Suprapubic skin (tissue), 4 donors: ENCODE measurements at places on chromosomes 2 and 18.

DNA sequence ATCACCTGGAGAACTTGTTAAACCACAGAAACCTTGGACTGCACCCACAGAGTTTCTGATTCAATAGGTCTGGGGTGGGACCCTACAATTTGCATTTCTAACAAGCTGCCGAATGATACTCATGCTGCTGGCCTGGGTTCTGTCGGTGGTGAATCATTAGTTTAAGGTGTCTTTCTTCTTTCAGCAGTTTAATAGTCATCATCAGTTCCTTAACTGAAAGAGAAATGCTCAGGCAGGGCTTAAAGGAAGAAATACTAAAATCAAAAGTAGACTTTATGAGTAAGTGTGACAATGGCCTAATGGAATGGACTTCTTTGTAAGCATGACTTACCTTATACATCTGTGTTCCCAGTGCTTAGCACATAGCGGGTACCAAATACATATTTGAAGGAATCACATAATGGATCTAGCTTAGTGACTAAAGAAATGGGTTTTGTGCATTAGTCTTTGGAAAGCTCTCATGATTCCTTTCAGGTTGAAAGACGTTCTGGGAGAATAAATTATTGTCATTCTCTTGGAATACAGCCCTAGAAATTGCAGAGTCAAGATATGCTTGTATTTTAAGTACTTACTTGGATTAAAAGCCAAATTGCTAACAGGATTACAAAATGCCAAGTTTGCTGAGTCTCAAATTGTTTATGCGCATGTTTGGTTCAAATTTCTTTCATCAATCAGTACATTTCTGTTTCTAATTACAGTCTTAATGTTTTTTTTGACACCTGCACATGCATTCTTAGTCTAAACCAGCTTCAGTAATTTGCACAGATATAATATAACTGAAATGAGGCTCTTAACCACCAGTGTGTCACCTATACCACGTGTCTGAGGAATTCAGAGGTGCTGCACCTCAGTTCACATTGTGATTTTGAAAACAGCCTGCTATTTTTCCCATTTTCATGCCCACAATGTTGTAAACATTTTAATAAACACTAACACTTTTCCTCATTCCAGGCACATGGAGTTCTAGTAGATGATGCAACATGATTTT lies 220.3 kb upstream of the NRP2 start:
- DNase-seq = no peak

DNA sequence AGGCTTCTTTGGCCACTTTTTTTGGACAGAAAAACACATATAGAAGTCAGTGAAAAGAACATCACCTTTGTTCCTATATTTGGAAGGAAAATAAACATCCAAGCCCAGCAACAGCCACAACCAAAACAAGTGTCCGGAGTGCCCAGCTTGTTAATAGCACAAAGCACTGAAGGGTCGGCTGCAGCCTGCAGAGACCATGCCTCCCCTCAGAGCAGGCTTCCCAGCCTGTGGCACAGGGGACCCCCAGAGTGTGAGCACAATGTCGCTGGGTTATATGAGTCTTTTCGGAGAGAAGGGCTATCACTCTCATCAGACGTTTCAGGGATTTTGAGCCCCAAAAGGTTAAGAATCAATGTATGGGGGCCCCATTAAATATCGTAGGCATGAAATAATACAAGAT lies 6.2 kb upstream of the CIDEA start:
- peak; percentile 47 for DNase-seq

DNA sequence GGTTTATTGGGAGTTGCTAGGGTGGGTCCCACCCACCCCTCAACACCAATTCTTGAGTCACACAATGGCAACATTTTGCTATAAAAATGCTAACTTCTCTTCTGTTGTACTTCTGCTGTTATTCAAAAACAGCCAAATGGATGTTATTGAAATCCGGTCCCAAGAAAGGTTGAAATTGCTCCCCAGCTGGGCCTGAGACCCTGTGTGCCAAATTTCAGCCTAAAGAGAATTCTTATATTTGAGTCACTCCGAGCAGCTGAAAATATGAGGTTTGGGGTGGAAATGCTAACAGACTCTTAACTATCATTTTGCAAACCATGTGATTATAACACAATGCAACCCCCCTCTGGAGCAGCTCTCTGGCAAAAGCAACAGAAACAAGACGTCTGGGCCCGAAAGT lies 27.0 kb upstream of the ACVR1 start:
- no peak for DNase-seq

- DNase-seq = no peak
These were observed 47.7 kb upstream of the SMIM21 start for GRCh38 chr18:75475228-75475627.

DNA sequence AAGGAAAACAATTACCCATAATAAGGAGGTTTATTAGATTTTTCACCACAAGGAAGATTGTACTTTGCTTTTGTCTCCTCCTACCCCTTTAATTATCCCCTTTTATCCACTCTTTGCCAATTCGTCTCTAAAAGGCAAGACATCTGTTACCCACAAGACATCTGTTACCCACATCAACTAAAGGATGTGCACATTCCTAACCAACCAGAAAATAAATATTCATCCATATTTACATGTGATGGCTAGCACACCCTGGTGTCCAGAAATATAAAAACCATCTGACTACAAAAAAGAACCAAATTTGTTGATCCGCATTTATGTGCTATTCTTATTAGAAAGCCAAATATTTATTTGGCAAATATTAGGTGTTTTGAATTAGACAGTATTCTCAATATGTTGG lies 35.7 kb downstream of the ACVR1C start:
- DNase-seq = no peak

- DNase-seq = no peak
These were observed 24.7 kb downstream of the BABAM2 start for GRCh38 chr2:27915191-27915590.

DNA sequence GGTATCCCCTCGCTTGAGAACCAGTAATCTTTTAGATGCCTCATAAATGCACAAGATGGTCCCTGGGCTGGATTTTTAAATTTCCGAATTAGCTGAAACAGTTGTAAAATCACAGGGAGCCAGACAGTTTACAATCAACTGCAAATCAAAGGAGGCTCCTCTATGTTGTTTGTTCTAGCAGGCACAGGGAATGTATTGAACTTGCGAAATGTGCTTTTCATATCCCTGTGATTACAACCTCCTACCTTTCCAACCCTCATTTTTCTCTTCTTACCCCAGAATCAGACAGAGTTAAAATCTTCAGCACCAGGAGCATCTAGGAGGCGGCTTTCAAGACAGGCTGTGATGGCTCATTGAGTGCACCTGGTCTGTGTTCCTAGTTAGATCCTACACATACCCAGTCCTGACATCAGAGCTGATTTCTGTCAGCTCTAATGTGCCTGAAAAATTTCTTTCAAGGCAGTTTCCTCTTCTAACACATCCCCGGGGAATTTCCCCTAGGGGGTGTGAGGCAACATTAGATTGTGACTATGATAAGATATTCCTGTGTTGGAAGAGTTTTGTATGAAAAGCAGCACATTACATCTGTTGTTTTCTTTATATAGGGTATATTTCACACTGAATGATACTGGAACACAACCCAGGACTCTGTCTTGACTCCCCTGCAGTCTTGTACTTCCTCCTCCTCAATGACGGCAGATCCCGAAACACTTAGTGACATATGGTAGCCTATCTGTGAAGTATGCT lies 17.9 kb upstream of the CAVIN2 start:
- DNase-seq = no peak

GRCh38 chr18:27746241-27746640 lies 430.7 kb downstream of the CDH2 start:
- no peak for DNase-seq

DNA sequence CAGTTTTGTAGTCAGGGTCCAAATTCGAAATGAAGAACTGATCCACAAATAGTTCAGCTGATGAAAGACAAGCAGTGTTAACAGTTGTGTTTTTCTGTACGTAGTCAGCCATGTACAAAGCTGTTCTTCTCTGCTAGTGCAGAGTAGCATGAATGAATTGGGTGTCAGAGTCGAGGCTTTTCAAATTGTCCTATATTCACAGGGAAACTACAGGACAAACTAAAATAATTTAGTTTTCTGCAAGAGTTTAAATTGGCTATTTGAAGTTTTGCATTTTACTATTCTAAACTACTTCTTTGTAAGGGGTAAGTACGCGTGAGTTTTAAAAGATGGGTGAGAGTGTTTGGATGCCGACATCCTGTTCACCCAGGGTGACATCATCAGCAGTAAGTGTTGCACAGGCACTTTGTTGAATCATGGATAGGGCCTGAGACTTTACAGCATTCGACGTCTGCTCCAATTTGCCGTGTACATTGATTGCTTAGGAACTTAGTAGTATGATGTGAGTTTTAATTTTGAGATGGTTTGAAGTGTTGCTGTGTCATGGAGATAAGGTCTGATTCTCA lies 147.2 kb upstream of the NFATC1 start:
- no peak for DNase-seq

GRCh38 chr2:195543902-195544894 lies 112.8 kb upstream of the SLC39A10 start:
- DNase-seq = no peak

DNA sequence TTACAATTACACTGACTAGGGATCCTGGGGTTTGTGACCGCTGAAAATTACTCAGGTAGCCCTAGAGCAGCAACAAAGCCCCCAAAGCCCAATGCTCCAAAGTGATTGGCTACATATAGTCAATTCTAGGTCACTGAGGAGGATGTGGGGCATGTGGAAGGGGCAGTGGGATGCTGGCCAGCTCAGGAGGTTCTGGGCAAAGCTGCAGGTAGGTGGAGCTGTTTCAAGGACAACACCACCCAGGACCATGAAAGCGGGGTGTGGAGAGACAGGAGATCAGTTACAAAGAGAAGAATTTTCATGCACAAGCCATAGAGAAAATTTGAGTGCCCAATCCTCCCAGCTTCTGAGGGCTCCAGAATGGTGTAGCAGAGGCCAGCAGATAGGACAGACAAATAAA lies 75.0 kb upstream of the CCDC85A start:
- DNase-seq = no peak

DNA sequence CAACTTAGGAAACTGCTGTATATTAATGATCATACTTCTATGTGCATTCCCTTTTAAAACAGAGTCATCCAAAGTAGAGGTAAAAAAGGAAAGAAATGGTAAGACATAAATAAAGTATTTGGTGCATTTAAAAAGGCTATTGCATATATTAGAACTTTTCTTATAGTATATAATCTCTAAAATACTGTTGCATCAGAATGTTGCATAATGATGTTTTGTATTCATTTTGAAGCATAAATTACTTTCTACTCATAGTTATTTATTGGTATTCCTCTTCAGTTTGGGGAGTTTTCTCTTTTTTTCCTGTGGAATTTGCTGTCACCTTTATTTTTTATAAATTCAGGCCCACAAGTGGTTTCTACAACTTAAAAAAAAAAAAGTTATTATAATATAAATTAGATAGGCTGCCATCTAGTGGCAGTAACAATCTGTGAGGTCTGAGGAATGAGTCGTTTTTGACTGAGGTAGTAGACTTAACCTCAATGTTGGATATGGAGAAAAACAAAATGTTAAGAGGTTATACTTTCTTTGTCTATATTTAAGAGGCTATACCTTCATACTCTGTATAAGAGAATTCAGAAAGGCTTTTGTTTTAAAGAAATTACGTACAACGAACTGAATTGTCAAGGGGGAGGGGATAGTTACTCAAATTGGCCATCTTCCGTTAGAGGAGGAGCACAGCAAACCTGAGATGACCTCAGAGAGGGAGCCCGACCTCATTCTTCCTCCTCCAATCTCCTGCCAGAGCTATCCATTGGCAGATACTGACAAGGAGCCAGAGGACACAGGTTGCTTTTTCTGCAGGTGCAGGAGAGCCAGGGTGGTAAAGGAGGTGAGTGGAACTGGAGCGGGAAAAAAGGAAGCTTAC lies 23.8 kb downstream of the ANKAR start:
- DNase-seq = no peak

DNA sequence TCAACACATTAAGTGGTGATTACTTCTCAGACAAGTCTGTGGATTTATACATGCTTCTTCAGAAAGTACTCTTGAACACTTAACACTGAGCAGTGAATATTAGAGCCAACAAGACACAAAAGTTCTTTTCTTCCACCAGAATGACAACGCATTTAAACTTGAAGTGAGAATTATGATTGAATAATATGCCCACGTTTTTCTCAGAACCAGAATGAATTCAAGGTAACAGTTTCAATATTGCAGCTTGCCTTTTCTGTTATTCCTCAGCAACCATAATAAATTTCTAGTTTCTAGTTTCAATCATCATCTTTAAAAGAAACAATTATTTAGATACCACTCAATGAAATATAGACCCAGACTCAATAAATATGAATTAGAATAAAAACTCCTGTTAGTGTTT lies 547.0 kb downstream of the NUP35 start:
- DNase-seq = no peak

- no peak for DNase-seq
These were observed 11.6 kb downstream of the FECH start for GRCh38 chr18:57574866-57575265.

DNA sequence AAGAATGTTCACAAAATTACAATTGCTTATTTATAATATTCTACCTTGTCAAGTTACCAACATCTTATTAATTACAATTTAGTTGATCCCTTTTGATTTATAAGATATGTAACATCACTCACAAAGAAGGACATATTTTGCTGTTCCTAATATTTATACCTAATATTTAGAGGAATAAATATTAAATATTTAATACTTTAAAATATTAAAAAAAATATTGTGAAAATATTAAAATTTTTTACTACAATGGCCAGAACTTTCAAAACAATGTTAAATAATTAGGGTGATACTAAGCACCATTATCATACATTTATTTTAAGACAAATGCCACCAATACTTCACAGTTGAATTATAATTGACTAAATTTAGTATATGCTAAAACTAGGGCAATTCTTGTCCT lies 254.7 kb downstream of the DLGAP1 start:
- DNase-seq = no peak

DNA sequence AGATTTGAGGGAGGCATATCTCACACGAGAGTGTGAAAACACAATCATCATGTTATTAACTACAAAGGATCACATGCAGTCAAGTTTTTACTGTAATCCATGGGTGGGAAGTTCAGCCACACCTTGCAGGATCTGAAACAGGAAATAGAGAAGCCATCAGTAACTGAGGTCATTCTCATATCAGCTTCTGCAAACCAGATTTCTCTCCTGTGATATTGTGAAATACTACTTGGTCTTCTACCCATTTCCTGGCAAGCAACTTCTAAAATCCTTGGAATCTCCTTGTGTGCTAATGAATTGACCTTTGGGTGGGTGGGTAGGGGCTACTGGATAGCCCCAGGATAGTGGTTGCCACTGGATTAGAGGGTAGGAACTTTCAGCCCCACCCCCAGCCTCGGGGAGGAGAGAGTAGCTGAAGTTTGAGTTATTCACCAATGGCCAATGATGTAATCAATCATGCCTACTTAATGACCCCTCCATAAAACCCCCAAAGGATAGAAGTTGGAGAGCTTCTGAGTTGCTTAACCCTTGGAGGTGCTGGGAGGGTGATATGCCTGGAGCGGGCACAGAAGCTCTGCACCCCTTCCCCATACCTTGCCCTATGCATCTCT lies 25.6 kb upstream of the TGIF1 start:
- no peak for DNase-seq

- DNase-seq = no peak
These were observed 29.4 kb downstream of the AOX1 start for GRCh38 chr2:200615247-200615646.

DNA sequence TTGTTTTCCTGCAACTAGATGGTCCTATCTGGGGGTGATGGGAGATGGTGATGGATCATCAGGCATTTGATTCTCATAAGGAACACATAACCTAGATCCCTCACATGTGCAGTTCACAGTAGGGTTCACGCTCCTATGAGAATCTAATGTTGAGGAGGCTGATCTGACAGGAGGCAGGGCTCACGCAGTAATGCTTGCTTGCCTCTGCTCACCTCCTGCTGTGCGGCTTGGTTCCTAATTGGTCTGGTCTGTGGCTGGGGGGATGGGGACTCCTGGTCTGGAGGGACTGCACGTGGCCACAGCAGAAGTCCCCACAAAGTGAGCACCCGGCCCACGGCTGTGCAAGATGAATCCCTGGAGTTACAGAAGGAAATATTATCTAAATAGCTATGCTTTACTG lies 11.3 kb downstream of the MC5R start:
- no peak for DNase-seq
